ENCODE measurements at places on chromosomes 1 and 21.

GRCh38 chr1:204528677-204529076 lies 12.5 kb downstream of the MDM4 start:
- no peak for DNase-seq

GRCh38 chr1:1891349-1892078 lies 627 bp upstream of the GNB1 start:
- DNase-seq: peak; percentile 67

DNA sequence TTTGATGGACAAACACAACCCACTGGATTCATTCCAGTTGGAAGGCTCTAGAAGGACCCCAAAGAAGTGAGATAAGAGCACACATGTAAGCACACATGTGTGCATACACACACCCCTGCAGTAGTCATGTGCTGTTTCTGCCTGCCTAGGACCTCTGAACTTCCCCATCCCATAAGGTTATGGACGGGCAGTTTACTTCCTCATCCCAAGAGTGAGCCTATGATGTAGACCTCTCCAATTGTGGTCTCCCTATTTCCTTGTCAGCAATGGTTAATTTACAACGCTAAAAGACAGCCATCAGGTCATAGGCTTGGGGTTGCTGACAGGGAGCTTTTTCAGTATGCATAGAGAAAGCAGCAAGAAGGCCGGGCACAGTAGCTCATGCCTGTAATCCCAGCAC lies 15.4 kb upstream of the ADAR start:
- DNase-seq: no peak

- DNase-seq: no peak
Observed at GRCh38 chr1:247360991-247361731, 29.5 kb upstream of the ZNF496 start.

DNA sequence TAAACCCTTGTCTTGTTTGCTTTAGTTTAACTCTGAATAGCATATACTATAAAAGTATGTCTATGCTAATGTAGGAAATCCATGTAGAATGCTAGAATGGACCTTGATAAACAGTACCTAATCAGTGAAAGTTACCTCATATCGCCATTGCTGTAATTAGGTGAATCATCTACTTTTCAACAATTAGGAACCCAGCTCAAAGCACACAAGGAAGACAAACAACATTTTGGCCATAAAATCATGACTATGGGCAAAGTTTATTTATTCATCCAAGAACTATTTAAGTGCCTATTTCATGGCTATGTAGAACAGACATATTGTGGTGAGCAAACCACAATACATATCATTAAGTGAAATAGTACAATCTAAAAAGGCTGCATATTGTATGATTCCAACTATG lies 1043.2 kb downstream of the BRINP3 start:
- no peak for DNase-seq

- no peak for DNase-seq
Observed at GRCh38 chr1:152392909-152393308, 21.2 kb downstream of the CRNN start.

- no peak for DNase-seq
Observed at GRCh38 chr1:61215119-61215518, 132.8 kb downstream of the NFIA start.

- DNase-seq: no peak
Observed at GRCh38 chr1:114290341-114290740, 136.7 kb upstream of the SYT6 start.

GRCh38 chr1:38186566-38186965 lies 140.0 kb upstream of the POU3F1 start:
- no peak for DNase-seq

DNA sequence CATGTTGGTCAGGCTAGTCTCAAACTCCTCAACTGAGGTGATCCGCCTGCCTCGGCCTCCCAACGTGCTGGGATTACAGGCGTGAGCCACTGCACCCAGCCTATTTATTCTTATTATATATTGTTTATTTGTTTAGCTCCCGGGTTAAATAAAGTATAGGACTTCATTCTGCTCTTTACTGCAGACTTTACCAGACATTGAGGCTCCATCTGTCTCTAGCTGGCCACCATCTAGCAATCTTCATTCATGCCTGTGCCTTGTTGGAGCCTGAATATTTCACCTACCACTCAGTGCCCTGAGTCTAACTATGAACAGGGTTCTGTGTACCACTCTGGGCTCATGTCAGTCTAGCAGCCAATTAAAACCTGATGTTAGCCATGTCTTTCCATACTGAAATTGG lies 2.1 kb upstream of the DDAH1 start:
- no peak for DNase-seq

GRCh38 chr21:17585875-17586450 lies 26.7 kb downstream of the BTG3 start:
- DNase-seq: peak; percentile 50

- DNase-seq: no peak
Observed at GRCh38 chr1:186925881-186926669, 97.3 kb downstream of the PLA2G4A start.

DNA sequence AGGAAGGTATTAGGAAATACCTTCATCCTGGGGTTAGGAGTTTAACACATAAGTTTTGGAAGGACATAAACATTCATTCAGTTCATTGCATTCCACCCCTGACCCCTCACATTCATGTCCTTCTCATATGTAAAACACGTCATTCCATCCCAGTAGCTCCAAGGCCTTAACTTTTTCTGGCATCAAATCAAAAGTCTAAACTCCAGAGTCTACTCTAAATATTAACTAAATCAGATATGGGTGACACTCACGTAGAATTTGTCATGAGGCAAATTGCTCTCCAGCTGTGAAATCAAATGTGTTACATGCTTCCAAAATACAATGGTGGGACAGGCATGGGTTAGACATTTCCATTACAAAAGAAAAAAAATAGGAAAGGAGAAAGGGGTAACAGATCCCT lies 298.2 kb upstream of the LRRC7 start:
- no peak for DNase-seq

GRCh38 chr1:203797216-203797615 lies 1.8 kb downstream of the ZBED6 start:
- DNase-seq: no peak

DNA sequence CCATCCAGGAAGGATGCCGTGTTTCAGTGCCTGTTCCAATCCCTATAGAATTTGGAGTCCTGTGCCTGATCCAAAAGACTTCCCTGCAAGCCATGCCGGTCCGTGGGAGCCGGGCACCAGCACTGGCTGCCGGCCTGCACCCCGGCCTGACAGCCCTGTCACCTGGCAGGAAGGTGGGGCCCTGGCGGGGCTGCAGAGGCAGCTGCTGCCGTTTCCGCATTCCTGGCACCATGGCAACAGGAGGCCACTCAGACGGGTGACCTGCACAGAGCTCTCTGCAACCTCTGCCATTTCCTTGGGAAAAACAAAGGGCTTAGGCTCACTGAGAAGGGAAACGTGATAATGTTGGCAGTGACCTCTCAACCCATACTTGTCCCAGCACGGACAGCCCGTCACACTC lies 63.2 kb upstream of the TMEM51 start:
- peak; percentile 94 for DNase-seq

- no peak for DNase-seq
Observed at GRCh38 chr1:112938210-112938609, 17.8 kb downstream of the SLC16A1 start.

- peak; percentile 65 for DNase-seq
Observed at GRCh38 chr1:10494754-10495474, 20.2 kb downstream of the PEX14 start.

- DNase-seq: no peak
Observed at GRCh38 chr1:239784896-239785295, 306.8 kb upstream of the FMN2 start.

DNA sequence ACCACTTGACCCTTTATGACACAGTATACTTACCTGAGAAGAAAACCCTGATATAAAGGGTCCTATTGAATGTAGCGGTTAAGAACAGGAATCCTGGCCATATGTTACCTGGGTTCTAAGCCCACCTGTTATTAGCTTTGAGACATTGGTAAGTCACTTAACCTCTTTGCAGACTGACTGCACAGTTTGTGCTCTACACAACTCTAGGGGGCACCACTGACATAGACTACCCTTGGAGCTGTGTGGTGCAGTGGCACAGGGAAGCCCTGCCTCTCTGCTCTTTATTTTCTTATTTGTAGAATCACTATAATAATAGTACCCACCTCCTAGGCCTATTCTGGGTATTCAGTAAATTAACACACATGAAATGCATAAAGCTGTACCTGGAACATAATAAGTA lies 165.6 kb downstream of the C1orf94 start:
- DNase-seq: no peak

DNA sequence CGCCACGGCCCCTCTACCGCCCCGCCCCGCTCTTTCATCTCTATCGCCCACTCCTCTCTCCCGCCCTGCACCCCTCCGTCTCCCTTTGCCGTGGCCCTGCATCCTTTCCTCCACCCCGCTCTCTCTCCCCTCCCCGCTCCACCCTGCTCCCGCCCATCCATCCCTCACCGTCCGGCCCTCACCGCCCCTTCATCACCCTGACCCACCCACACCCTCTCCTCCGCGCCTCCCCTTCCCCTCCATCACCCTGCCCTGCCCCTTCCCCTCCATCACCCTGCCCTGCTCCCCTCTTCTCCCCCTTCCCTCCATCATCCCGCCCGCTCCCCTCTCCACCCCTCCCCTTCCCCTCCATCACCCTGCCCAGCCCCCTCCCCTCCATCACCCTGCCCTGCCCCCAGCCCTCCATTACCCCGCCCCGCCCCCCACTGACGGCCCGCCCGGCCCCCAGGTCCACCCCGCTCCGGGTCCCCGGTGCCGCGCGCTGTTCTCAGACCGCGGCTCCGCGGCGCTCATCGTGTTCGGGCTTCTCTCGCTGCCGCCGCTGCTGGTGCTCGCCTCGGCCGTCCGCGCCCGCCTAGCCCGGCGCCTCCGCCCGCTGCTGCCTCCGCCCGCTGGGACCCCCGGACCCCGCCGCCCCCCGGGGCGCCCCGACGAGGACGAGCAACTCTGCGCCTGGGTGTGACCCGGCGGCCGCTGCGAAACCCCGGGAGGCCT lies 6.2 kb upstream of the ANKRD65 start:
- peak; percentile 22 for DNase-seq

GRCh38 chr1:42740851-42741580 lies 980 bp upstream of the CLDN19 start:
- peak; percentile 58 for DNase-seq

- DNase-seq: no peak
Observed at GRCh38 chr1:44296806-44297205, 58.3 kb downstream of the ERI3 start.

- peak; percentile 64 for DNase-seq
Observed at GRCh38 chr1:56584910-56585528, 5.7 kb upstream of the PLPP3 start.

DNA sequence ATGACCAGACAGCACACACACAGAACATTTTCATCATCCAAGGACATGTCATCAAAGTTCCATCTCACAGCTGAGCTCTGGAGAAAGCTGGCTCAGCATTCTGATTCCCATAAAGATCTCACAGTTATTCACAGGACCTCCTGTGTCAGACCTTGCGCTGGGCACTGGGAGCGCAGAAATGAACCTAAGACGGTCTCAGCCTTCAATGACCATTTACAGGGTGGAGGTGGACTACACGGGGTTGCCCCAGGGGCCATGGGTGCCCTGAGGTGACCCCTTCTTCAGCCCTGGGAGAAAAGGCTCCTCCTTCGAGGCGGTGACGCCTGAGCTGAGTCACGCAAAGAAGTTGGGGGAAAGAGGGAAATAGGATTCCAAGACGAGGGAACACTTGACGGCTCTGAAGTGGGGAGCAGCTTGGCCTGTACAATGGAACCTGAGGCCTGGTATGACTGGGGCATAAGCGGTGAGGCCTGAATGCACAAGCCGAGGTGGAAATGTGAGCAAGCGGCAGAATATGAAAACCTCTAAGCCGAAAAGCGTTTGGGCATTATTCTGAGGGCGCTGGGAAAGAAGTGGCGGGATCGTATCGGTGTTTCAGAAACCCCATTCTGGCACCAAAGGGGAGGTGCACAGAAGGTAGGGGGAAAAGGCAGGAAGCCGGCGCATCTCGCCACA lies 797 bp downstream of the CC2D1B start:
- DNase-seq: peak; percentile 60

- no peak for DNase-seq
Observed at GRCh38 chr1:58206749-58207148, 339.8 kb downstream of the OMA1 start.

- DNase-seq: no peak
Observed at GRCh38 chr21:43916691-43917514, 51.9 kb downstream of the AGPAT3 start.

DNA sequence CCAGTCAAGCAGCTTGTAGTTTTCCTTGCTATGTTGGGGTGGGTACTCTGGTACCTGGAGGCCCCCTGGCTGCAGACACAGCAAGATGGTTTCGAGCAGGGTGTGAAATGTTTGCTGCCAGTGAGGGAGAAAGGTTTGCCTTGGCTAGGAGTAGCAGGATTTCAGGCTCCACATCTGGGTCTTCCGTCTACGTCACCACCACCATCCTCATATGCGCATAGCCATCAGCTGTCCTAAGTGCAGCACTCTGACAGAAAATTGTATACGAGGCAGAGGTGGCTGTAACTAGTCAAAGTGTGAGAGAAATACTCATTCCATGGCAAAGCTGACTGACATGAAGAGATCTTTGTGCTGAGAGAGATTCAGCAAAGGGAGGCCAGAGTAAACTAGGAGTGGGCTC lies 212.6 kb downstream of the NFIA start:
- no peak for DNase-seq

GRCh38 chr1:185045814-185046492 lies 595 bp downstream of the RNF2 start:
- peak; percentile 80 for DNase-seq

GRCh38 chr1:232626452-232626851 lies 3.5 kb downstream of the SIPA1L2 start:
- DNase-seq: no peak

Data from mesendoderm (in vitro differentiated cells).